ENCODE measurements at places on chromosomes 16 and 17. TPM values are rescaled to one million over a fixed set of nuclear protein-coding genes. Genes with fewer than 3 reads are reported as not detected.

KRTAP4-5 gene
- total RNA-seq, result not detected

PRAC1 gene
- not detected for total RNA-seq

DCUN1D3 gene
- 13.0 TPM for total RNA-seq

KRTAP3-1 gene
- not detected for total RNA-seq

BCL6B gene
- total RNA-seq, result 0.39 TPM

CD7 gene
- 184 TPM for total RNA-seq

NETO2 gene
- 3.4 TPM for total RNA-seq

LAT gene
- total RNA-seq, result 373 TPM

EPX gene
- not detected for total RNA-seq

MINK1 gene
- total RNA-seq, result 88.2 TPM

GFAP gene
- total RNA-seq, result not detected

TUBB3 gene
- total RNA-seq, result 3.9 TPM

CTRB2 gene
- not detected for total RNA-seq

DRC7 gene
- not detected for total RNA-seq

SLC25A10 gene
- 33.5 TPM for total RNA-seq
